ENCODE measurements at places on chromosomes 13 and 19.
A peak's percentile ranks its signal among the peaks of the same experiment; 100 is the strongest.

- peak; percentile 83 for DNase-seq
Measured at GRCh38 chr19:35142606-35143230, 337 bp upstream of the FXYD7 start.

- no peak for DNase-seq
Measured at GRCh38 chr19:5718579-5719273, 1.2 kb downstream of the LONP1 start.

- no peak for DNase-seq
Measured at GRCh38 chr13:45508776-45509175, 44.0 kb downstream of the COG3 start.

DNA sequence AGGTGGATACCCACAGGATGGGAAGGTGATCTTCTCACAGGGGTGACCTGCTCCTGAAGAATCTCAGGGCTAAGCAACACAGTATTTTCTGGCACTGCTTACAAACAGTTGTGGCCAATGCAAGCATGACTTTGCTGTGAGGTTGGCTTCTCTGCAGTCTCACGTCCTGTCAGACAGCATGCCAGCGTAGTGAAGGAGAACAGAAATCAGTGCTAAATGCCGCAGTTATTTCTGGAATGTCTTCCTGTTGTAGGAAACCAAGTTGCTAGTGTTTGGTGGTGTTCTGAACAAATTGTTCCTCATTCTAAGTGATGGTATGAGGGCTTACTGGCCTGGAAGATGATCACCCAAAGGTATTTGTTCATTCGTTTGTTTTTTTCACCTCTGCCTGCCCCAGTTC lies 320.1 kb downstream of the MTUS2 start:
- no peak for DNase-seq

DNA sequence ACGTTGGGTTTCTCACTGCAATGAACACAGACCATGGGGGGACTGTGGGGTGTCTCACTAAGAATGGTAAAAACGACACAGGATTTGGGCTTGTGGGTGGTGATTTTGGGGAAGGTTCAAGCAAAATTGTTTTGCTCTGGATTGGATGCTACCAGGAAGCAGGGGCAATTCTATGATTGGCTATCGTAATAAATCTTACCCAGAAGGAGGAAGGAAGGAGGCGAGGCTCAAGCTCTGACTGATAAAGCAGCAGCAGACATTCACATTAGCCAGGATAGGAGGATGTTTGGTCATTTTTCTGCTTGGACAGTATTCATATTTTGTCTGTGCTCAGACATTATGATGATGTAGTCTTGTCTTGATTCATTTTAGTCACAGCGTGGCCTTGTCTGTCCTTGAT lies 1.5 kb downstream of the ZNF576 start:
- no peak for DNase-seq

DNA sequence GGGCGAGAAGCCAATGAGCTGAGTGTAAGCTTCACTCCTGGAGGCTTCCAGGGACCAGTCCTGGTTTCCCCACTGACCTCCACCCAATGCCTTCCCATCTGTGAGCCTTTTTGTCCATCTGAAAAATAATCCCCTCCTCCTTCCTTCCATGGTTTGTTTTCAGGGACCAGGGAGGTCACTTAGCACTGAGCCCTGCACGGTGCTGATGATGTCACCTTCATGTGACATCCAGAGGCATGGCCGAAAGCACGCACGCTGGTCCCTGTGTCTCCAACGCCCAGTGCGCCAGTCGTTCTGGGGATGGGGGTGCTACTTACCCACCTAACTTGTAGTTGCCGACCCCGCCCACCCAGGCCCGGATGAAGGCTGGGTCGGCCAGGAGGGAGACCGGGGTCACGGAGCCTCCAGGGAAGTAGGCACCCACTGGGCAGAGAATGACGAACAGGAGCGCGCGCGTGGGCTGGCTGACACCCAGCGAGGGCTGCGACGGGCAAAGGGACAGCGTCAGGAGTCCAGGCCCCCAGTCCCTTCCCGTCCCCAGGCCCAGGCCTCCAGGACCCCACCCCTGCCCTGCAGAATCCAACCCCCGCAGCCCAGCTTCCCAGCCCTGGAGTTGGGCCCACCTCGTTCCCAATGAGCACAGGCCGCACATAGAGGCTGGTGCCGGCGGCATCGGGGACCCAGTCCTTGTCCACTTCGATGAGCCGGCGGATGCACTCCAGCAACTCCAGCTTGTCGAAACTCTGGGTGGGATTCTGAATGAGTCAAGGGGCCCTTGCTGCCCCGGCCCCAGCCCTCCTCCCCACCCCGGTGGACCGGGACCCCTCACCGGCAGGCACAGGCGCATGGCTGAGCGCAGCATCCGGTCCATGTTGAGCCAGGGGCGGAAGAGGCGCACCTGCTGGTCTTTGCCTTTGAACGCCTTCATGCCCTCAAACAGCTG lies 11.2 kb downstream of the BCAT2 start:
- no peak for DNase-seq

- no peak for DNase-seq
Measured at GRCh38 chr19:14614099-14614412, 31.2 kb downstream of the CLEC17A start.

DNA sequence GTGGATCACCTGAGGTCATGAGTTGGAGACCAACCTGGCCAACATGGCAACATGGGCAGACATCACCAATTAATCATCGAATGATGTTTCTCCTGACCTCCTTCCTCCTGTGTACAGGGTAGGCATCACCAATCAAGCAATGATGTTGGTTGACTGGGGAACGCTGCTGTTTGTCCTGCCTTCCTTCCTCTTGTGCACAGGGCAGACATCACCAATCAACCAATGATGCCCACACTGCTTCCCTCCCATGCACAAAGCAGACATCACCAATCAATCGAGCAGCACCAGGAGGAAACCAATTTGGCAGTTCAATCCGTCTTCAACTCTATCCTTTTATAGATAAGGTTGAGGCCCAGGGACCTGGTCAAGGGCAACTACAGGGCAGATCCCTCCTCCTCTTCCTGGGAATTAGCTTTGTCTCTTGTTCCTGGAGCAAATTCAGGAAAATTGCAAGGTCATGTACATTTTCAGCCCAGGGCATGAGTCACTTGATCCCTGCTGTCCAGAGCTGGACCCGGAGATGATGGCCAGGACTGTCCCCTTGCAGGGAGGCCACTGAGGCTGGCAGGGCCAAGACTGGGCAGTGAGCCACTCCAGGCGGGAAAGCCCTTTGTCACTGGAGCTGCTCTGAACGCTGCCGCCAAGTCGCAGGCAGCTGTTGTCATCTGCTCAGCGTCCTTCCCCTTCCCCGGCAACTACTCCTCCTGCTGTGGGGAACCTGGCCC lies 5.3 kb upstream of the CSNK1G2 start:
- DNase-seq: no peak

DNA sequence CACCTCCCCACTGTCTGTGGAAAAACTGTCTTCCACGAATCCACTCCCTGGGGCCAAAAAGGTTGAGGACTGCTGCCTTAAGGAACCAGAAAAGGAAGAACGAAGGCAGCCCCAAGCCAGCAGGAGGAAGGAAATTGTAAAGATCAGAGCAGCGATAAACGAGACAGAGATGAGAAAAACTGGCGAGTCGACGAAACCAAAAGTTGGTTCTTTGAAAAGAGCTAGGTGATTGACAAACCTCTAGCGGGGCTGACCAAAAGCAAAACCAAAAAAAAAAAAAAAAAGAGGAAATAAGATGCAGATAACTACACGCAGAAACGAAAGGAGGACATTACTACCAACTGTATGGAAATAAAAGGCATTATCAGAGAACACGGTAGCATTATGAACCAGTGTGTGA lies 76.9 kb downstream of the GADD45B start:
- no peak for DNase-seq

- DNase-seq: peak; percentile 68
Measured at GRCh38 chr13:63910511-63910910, 2494.9 kb upstream of the PCDH20 start.

GRCh38 chr13:109381546-109382180 lies 404.7 kb downstream of the IRS2 start:
- no peak for DNase-seq

DNA sequence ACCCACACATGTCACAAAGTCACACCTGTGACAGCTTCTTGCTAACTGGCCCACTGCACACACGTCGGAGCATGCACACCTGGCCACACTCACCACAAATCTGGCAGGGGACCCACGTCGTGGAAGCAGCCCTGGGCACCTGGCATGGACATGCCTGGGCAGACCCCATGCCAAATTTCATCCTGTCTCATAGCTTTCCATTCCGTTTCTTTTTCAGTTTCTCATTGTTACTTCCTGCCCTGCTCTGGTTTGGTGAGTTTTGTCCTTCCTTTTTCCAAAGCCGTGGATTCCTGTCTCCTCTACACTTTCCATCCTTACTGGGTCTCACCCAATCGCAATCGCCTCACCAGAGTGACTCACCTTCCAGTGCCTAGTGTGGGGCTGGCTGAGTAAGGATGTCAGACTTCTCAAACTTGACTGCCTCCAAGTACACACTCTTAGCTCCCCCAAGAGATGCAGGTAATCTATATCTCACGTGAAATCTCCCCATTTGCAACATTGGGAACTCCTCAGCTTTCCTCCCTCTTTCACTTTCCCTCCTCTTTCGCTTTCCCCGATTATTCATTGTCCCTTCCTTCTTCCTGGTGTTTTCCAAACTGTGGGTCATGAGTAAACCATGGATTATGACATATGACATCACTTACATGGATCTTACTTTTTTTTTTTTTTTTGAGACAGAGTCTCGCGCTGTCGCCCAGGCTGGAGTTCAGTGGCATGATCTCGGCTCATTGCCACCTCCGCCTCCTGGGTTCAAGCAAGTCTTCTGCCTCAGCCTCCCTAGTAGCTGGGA lies 1.6 kb upstream of the BBC3 start:
- DNase-seq: no peak

DNA sequence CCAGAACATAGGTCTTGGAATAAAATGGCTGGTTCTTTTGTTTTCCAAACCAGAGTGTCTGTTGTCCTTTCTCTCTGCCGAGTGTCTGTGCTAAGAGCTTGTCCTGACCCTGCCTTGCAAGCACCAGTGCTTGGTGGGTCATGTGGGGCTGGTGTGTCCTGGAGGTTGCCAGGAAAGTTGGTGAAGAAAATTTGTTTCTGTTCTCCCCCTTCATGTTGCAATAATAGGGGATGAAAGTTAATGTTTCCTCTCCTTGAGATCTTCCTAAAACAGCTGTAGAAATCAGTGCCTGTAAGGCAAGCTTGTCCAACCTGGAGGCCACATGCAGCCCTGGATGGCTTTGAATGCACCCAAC lies 2.7 kb downstream of the HAMP start:
- no peak for DNase-seq

- peak; percentile 66 for DNase-seq
Measured at GRCh38 chr19:3210347-3211017, 14.0 kb upstream of the CELF5 start.

- DNase-seq: peak; percentile 56
Measured at GRCh38 chr13:30017880-30018279, 167.5 kb upstream of the UBL3 start.

DNA sequence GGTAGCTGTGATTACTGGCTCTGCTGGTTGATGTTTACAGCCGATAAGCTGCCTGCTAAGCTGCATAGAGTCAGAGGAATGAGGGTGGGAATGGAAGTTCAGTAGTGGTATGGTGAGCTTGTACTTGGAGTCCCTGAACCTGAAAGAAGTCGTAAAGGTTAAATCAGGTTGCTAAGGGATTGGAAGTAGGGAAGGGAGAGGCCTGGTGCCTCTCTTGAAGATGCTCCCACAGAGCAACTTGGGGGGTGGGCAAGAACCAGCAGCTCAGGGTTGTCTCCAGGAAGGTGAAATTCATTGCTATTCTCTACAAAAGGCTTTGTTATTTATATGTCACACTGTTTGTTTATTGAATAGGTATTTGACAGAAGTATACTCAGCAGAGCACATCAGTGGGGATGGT lies 73.8 kb upstream of the OLFM4 start:
- no peak for DNase-seq

DNA sequence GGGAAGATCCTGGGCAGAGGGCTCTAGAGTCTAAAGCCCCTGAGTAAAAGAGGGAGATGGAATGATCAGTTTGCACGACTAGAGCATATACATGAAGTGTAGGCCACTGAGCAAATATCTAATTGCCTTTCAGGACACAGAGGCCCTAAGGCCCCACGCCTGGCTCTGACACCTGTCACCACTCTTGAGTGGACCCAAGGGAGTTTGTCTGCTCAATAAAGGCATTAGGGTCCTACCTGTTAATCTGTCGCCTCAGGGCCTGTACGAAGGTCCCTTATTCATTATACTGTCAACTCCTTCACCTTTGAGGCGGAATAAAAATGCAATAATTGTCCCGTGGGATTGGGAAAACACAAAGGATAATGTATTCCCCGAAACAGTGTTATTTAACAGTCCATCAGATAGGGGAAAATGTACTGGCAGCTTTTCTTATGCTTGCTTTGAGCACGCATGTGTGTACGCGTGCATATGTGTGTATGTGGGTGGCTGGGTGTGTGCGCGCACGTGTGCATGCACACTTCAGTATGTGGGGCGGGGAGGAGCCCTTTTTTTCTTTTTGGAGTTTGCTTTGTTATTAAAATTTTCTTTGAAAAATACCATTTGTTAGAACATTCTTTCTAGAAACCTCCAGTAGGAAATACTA lies 161.8 kb upstream of the SERP2 start:
- no peak for DNase-seq

GRCh38 chr19:28170066-28170465 lies 1042.9 kb downstream of the UQCRFS1 start:
- no peak for DNase-seq

GRCh38 chr13:51271528-51272085 lies 49.4 kb downstream of the FAM124A start:
- DNase-seq: no peak

GRCh38 chr13:51325837-51326236 lies 13.7 kb upstream of the SERPINE3 start:
- DNase-seq: no peak

GRCh38 chr13:31521435-31521834 lies 217.9 kb upstream of the RXFP2 start:
- no peak for DNase-seq

- no peak for DNase-seq
Measured at GRCh38 chr13:30477346-30478195, 11.8 kb upstream of the HMGB1 start.

GRCh38 chr19:52297601-52298364 lies 814 bp downstream of the ZNF480 start:
- DNase-seq: no peak

DNA sequence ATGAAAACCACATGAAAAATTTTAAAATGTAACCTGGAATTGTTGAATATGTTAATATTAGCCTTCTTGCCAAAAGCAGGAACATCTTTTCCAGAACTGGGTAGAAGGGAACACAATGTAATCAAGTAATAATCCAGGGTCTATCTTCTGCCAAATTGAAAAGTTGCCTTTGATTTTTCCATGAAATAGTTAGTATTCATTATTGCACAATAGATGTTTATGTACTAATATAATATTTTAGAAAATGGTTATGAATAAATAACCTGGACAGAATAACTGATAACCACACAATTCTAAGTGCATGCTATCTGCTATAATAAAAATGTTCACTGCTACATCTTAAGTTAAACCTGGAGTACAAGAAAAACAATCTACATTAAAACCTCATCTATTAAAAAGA lies 802.3 kb downstream of the LIG4 start:
- no peak for DNase-seq

- no peak for DNase-seq
Measured at GRCh38 chr13:108263621-108264355, 5.7 kb upstream of the TNFSF13B start.

GRCh38 chr19:51800473-51801244 lies 5.7 kb downstream of the FPR3 start:
- DNase-seq: no peak

GRCh38 chr19:5240011-5240410 lies 100.6 kb downstream of the PTPRS start:
- no peak for DNase-seq

All from ecto neural progenitor cell (in vitro differentiated cells).